ENCODE measurements at places on chromosomes 5 and 9.

DNA sequence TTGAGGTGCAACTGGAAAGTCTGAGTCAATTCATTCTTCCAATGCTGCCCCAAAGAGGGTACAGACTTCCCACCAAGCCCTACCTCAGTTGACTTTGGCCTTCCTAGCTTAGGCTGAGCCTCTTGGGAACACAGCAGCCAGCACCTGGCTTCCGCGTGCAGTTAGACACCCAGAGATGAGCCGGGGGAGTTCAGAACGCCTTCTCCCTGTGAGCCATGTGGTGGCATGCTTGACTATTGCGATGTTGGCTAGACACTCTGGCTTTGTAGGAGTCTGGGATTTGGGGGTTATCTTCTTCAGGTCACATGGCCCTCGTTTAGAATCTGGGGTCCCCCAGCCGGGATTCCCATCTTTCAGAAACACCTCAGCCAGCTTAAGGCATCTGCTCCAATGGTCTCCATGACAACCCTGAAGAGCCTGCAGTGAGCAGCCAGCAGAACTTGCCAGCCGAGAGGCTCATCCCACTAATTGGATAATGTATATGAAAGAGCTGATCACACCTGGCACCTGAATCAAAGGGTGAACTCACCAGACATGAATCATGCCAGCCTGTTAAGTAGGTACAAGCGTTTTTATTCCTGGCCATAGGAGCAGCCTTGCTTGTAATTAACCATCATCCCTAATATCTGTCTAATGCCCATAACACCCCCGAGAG lies 167.5 kb downstream of the SYK start:
- no peak for DNase-seq

DNA sequence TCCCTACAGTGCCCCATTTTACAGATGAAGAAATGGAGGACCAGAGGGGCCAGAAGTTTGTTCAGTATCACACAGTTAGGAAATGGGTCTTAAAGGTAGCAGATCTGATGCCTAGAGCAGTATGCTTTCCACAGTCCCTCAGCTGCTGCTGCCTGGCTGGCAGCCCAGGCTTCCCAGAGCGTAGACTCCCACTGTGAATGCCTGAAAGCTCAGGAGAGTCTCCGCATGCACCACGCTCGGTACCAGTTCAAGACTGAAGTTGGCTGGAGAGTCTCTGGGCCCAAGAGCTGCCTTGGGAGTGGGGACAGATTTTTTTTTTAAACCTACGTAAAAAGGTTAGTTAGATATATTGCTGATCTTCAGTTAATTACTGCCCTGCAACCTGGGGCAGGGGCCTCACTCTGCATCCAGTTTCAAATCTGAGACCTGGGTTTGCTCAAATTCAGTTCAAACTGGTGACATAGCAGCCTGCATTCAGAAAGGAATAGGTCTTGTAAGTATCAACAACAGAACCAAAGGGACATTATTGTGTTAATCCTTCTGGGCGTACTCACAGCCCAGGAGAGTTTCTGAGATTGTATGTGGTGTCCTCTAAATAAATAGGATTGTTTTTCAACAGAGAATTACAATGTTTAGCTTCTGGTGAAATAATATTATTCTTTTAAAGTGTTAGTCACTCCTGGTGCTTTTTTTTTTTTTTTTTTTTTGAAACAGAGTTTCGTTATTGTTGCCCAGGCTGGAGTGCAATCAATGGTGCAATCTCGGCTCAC lies 8.3 kb downstream of the NANS start:
- no peak for DNase-seq

DNA sequence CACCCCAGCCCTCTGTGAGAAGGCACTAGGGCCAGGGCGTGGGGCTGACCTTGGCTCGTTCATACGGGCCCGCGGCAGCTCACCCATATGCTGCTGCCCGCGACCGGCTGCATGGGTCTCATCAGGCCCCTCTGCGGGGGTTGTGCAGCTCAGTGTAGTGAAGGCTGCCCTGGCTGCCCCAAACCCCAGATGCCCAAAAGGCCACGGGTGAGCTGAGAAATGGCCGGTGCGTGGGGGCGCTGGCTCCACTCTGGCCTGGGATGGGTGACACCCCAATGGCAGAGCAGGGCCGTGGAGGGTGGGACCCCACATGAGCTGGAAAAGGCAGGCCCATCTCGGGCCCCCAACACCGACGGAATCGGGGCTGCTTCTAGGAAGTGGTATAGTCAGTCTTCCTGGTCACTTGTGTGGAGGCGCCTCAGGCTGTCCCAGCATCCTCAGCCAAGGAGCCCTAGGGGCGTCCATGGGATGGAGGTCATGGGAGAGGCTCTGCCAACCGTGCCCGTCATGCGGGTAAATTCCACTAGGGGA lies 19.4 kb upstream of the LRRC14B start:
- DNase-seq = no peak

GRCh38 chr9:69768716-69769115 lies 8.9 kb upstream of the PTAR1 start:
- DNase-seq = no peak

DNA sequence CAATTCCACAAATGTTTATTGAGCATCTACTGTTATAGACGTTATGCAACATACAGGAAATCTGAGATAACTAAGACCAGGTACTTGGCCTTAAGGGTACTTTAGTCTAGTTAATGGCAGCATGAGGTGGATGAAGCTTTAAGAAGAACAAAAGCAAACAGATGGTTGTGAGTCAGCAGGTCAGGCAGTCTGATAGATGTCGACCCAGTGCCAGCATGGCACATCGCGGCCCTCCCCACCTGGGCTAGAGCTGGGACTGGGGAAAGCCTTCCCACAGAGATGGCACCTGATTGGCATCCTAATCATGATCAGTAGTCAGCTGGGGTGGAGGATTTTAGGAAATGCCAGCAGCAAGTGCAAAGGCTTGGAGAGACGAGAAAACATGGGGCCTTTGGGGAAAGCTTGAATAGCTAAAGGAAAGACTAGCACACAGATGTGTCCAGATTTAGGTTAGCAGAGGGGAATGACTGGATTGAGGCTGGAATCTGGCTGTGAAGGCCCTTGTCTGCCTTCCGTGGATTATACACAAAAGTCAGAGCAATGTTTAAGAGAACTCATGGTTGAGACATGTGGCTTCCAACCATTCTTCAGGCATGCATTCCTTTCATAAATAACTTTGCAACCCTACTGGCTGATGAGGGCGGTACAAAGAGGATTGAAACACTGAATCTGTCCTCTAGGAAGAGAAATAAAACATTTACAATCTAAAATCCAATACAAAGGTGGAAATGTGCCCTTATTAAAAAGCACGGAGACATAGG lies 395.4 kb upstream of the WWC1 start:
- no peak for DNase-seq

- DNase-seq = no peak
These were observed 746.3 kb upstream of the RIOK2 start for GRCh38 chr5:97929383-97929782.

DNA sequence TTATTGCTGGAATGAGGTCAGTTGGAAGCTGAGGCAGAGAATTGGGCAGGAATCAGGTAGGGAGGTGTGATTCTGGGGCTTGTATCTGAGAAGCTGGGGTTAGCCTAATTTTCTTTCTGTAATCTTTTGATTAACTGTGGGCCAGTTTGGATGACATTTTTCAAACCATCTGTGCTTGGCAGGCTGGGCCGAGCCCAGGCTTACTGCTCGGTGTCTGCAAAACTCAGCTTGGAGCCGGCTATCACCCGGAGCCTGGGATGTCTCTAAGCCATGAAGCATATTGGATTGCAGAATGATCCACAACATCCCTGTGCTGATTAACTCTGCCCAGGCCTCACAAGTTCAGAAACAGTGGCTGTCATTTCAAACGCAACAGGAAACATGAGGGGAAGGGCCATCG lies 26.5 kb downstream of the KCNMB1 start:
- no peak for DNase-seq

GRCh38 chr9:136608348-136609159 lies 54.2 kb upstream of the EGFL7 start:
- no peak for DNase-seq

- DNase-seq = no peak
These were observed 5.8 kb downstream of the SH3RF2 start for GRCh38 chr5:145942201-145942600.

- no peak for DNase-seq
These were observed 100.4 kb downstream of the RALGPS1 start for GRCh38 chr9:127014910-127015540.

- DNase-seq = no peak
These were observed 171.0 kb downstream of the EFNA5 start for GRCh38 chr5:107499776-107500175.

All from spinal cord (tissue), 10 donors.